Stimulated activated CD8-positive, alpha-beta memory T cell treated with anti-CD3 and anti-CD28 coated beads, Interleukin-15, amount 100 ng/mL, for 24 hours (primary cell): ENCODE measurements at places on chromosomes 5 and 9.

GRCh38 chr9:69044240-69045219 lies 9.0 kb downstream of the FXN start:
- DNase-seq = no peak

- no peak for DNase-seq
Observed at GRCh38 chr9:33651125-33651524, 127.1 kb downstream of the ANKRD18B start.

- DNase-seq = no peak
Observed at GRCh38 chr9:132126680-132127236, 35.1 kb upstream of the NTNG2 start.

DNA sequence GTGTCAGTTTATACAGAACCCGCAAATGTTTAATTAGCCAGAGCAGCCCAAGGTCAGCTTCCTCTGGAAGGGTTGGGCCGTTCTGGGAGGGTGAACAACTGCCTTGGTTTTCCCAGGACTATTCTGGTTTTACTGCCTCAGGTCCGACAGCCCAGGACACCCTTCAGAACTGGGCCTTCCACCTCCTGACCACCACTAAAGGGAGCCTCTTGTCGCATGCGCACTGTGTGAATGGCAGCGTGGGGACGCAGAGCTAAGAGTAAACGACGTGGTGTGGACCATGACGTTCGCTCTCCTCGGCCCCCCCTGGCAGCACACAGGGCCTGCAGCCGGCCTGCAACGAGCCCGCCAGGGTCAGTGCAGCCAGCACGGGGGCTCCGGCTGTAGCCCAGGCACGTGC lies 214.9 kb downstream of the FANCC start:
- DNase-seq = no peak

- no peak for DNase-seq
Observed at GRCh38 chr5:152642880-152643279, 237.8 kb upstream of the NMUR2 start.

DNA sequence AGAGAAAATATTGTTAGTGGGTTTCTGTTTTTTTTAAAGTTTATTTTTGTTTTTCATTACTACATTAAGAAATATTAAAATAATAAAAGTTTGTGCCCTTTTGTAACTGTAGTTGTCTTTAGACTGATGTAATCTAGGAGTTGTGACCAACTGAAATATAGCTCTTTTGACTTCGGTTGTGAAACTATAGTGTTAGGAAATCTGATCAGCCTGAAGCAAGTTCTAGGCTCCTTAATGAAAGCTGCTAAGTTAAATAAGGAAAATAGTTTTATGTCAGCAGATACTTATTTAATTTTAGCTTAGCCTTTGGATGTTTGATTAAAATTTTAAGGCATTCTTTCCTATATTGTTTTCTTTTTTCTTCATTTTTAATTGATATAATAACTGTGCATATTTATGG lies 14.2 kb downstream of the AP3S1 start:
- DNase-seq = no peak

DNA sequence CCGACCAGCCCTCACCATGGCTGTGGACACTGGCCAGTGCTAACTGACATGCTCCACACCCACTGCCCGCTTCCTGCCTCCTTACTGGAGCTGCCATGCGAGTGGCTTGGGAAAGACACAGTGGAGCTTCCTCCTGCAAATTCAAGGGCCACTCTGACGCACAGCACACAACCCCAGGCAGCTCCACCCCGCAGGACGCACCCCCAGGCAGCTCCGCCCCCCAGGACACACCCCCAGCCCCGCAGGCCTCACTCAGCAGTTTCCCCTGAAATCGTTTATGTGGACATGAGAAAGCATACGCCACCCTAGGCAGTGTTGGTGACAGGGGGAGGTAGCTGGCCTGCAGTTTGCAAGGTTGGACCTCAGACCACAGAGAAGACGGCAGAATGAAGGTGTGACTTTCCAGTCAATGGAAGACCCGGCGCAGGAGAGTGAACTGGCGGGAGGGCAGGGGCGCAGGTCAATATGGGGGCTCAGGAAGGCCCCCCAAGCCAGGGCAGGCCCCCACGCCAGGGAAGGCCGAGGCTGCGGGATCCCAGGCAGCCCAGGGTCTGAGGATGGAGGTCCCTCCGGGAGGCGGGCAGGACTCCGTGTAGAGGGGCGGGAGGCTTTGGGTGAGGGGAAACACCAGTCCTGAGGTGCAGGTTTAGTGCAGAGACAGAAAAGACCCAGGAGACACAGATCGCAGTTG lies 21.6 kb downstream of the LPCAT1 start:
- DNase-seq = no peak

DNA sequence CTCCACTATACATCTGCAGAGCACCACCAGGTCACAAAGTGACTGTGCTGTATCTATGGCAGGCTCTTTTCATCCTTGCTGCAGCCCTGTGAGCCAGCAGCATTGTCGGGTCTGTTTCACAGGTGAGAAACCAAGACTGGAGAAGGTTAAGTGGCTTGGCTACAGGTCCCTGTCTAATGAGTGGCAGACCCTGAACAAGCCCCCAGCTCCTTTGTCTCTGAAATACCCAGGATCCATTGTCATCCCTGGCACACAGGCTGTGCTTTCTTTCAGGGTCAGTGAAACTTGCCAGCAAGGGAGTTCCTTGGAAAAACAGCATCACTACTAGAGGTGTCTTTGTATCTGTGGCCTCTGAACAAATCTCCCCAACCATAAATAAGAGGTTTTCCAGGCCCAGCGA lies 27.6 kb upstream of the CXCL14 start:
- no peak for DNase-seq

GRCh38 chr5:146173597-146173996 lies 8.9 kb downstream of the LARS1 start:
- DNase-seq = no peak

GRCh38 chr5:131417240-131417869 lies 153.5 kb downstream of the CDC42SE2 start:
- DNase-seq = peak; percentile 67

DNA sequence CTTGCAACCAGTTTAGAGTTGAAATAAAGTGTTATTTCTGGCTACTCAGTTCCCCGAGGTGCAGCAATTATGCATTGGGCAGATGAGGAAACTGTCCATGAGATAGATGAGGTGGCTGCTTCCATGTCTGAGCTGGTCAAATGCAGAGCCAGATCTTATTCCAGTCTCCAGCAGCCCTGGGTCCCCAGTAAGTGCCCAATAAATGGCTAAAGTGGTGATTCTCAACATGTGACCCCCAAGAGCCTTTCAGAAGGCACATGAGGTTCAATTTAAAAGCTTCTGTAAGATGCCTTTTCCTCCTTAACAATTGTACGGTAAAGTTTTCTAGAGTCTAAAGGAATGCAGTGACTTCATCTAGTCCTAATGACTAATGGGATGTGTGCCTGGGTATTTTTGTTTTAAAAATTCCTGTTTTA lies 17.5 kb downstream of the ATOX1 start:
- DNase-seq = no peak

- DNase-seq = no peak
Observed at GRCh38 chr5:78912085-78912771, 72.9 kb downstream of the ARSB start.

DNA sequence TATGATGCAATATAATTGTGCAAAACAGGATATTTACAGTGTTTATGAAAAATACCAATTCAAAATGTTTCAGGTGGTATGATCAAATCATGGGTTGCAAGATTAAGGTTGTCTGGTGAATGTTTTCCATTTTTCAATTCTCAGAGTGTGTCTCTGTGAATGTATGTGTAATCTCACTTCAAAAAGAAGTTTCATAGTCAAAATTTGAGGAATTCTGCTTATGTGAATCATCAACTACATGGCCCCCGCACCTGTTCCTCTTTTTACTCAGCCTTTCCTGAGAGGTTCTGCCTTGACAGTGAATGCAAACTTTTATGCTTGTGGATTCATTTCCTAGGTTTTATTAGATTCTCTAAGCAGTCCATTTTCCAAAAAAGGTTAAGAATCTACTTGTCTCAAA lies 32.1 kb downstream of the KCTD16 start:
- no peak for DNase-seq

- DNase-seq = no peak
Observed at GRCh38 chr9:21114311-21114710, 27.3 kb downstream of the IFNW1 start.

- DNase-seq = no peak
Observed at GRCh38 chr5:108930107-108930506, 182.4 kb downstream of the FER start.

DNA sequence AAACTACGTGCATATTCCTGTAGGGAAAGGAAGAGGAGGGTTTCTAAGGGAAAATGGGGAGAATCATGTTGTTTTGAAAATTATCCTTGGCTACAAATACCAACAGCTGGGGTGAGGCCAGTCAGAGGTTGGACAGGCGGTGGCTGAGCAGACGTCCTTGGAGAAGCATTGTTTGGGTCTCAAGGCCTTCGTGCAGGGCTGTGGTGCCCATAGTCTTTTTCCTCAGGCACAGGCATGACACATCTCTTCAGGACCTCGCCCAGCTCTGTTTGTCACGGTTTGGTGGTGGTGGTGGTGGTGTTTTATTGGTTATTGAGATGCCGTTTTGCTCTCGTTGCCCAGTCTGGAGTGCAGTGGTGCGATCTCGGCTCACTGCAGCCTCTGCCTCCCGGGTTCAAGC lies 27.8 kb upstream of the EGFL7 start:
- DNase-seq = no peak

GRCh38 chr5:66646570-66646969 lies 50.4 kb downstream of the MAST4 start:
- DNase-seq = no peak

GRCh38 chr9:93483497-93483896 lies 30.1 kb upstream of the FAM120AOS start:
- DNase-seq = no peak

- DNase-seq = no peak
Observed at GRCh38 chr9:126834672-126835071, 25.8 kb upstream of the ZBTB34 start.

DNA sequence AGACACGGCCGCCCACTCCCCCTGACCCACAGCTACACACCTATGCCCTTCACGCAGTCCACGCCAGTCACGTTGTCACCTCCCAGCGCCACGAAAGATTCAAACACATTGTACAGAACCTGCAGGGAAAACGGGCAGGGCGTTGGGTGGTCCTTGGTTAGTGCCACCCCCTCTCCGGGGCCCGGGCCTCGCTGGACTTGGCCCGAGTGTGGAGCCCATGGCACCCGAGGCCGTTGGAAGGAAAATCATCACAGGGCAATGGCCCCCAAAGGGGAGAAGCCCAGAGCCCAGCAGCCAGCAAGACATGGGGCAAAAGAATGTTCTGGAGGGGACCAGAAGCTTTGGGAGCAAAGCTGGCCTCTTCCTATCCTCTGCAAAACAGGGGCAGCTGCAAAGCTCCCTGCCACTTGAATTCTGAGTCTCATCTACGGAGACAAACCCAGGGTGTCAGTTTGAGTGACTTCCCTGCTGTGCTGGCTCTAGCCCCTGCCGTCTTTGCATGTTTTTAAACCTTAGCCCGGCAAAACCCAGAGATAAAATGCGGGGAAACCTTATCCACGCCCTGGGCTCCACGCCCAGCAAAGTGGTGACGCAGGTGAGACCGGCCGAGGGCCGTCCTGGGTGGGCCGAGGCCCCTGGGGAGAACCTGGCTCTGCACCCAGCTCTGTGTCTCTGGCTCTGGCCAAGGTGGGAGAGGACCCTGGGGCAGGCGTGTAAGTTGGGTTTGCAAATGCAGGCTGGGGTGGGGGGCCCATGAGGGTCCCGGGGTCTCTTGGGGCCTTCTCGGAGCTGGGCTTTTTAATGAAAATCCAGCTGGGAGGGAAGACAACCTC lies 38.9 kb downstream of the SLC9A3 start:
- DNase-seq = no peak

- DNase-seq = no peak
Observed at GRCh38 chr5:147751156-147751830, 31.2 kb downstream of the JAKMIP2 start.

DNA sequence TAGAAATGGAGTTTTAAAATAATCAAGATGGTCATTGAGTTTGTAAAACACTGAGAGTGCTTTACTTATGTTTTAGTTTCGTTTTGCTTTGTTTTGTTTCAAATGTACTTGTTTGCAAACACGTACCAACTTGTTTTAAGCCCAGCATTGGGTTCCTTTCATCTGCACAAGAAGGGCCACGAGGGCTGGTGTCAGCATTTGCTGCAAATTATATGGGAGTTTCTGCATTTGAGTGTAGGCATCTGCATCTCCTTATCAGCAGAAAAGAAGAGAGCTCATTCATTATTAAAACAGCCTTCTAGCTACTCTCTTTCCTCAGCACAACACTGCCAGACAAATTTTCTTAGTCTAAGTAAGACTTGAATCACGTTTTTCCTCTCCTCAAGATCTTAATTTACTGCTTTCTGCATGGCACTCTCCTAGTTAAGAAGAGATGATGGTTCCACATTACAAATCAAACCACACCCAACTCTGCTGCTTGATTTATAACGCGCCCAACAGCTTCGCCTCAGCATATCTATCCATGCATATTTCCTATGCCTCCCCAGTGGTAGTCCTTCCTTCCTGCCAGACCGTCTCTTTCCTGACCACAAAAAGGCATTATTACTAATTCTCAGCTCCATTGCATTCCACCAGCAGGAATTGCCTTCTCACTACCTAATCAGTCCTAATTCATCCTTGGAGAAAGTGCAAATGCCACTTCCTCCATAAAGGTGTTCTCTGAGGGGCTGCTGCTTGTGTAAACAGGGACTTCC lies 95.2 kb upstream of the CAST start:
- DNase-seq = no peak

DNA sequence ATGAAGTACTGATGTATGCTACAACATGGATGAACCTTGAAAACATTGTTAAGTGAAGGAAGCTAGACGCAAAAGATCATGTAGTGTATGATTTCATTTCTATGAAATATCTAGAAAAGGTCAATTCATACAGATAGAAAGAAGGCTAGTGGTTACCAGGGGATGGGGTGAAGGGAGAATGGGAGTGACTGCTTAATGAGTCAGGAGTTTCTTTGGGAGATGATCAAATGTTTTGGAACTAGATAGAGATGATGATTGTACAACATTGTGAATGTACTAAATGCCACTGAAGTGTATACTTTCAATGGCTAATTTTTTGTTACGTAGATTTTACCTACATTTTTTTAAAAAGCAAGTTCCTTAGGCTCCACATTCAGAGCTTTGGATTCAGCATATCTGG lies 14.9 kb upstream of the DELE1 start:
- DNase-seq = no peak

GRCh38 chr9:133490201-133490681 lies 11.3 kb upstream of the SLC2A6 start:
- DNase-seq = no peak
